ENCODE measurements at places on chromosomes 3 and 15.

DNA sequence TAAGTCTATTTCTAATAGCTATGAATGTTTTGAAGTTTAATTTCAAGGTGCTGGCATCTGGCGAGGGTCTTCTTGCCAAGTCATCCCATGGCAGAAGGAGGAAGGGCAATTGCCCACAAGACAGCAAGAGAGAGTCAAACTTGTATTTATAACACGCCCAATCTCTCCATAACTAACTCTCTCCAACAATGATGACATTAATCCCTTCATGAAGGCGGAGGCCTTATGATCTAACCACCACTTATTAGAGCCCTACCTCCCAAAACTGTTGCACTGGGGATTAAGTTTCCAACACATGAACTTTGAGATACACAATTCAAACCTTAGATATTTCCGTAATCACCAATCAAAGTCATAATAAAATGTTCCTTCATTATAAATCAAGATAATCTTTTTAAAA, 406.9 kb downstream of the CNTN6 start:
- no peak for DNase-seq

GRCh38 chr3:173096140-173096539, 44.9 kb downstream of the SPATA16 start:
- DNase-seq: no peak

GRCh38 chr3:71168121-71168721, 415.3 kb downstream of the FOXP1 start:
- no peak for DNase-seq

DNA sequence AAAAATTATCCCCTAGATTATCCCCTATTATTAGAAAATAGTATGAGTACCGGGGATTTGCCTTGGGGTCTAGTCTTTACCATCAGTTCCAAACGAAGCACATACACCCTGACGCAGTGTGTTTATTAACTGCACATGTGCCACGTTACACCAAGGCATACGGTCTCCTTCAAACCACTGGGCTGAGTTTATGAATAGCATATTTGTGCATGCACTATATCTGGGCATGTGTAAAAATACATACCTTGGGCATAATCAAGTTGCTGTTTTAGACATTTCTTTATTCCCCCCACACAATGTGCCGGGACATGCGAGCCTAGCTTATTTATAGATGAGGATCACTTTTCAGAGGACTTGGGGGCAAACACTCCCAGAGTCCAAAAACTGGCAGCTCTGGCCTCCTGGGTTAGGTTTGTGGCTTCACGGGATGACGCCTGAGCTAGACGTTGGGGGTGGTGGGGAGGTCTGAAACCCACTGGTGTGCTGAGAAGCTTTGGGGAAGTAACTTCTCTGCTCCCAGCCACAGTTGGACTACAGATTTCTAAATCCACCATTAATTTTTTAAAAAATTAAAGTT, 16.2 kb downstream of the IGDCC4 start:
- no peak for DNase-seq

- no peak for DNase-seq
Observed at GRCh38 chr15:98801234-98801561, 152.9 kb downstream of the IGF1R start.

GRCh38 chr3:158563076-158563475, 7.9 kb upstream of the MLF1 start:
- DNase-seq: no peak

DNA sequence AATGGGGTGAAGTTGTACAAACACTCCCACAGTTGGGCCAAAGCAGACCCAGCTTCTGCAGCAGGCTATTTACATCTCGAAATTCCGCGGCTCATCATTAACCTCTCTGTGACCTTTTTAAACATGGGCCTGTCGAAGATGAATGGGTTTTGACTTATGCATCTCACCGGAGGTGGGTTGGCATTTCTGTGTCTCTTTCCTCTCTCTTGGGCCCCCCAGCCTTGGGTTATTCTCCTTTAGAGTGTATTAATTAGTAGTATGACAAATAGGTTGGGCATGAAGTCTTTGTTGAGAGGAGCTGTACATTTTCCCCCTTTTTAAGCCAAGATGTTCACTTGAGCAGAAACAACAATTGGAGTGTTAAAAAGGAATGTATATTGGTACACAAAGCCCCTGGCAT, 9.8 kb downstream of the SMAD6 start:
- no peak for DNase-seq

GRCh38 chr3:15500107-15500724, 21.3 kb downstream of the COLQ start:
- no peak for DNase-seq

- DNase-seq: no peak
Observed at GRCh38 chr3:32755761-32756160, 62.0 kb upstream of the TRIM71 start.

GRCh38 chr3:96209699-96210098, 604.7 kb upstream of the EPHA6 start:
- DNase-seq: no peak

- DNase-seq: no peak
Observed at GRCh38 chr3:11076711-11077110, 77.6 kb upstream of the HRH1 start.

DNA sequence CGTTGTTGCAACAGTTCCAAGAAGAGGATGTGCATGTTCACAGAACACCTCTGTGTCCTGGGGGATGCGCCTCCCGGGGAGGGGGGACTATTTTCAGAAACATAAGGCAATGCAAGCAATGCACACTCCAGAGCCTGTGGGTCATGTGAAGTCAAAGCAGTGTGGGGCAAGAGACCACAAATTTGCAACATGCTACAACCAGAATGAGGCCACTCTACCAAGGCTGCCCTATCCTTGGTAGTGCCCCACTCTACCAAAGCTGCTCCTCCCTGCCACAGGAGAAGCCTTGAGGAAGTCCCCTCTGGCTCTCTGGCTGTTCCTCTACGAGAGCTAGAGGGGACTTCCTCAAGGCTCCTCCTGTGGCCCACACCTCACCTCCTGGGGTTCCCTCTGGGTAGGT, 8.4 kb upstream of the NR2C2 start:
- DNase-seq: no peak

GRCh38 chr3:196174652-196175051, 36.5 kb downstream of the ZDHHC19 start:
- DNase-seq: no peak

- DNase-seq: no peak
Observed at GRCh38 chr3:99332718-99333117, 305.7 kb upstream of the COL8A1 start.

DNA sequence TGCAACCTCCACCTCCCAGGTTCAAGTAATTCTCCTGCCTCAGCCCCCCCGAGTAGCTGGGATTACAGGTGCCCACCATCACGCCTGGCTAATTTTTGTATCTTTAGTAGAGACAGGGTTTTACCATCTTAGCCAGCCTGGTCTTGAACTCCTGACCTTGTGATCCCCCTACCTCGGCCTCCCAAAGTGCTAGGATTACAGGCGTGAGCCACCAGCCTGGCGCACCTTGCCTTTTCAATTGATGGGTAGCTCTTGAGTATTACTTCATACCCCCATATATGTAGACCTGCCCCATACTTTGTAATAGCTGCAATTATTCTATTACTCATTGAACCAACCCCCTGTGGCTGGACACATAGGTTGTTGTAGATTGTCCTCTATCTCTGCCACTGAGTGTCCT, 101.3 kb downstream of the LRRK1 start:
- DNase-seq: no peak

DNA sequence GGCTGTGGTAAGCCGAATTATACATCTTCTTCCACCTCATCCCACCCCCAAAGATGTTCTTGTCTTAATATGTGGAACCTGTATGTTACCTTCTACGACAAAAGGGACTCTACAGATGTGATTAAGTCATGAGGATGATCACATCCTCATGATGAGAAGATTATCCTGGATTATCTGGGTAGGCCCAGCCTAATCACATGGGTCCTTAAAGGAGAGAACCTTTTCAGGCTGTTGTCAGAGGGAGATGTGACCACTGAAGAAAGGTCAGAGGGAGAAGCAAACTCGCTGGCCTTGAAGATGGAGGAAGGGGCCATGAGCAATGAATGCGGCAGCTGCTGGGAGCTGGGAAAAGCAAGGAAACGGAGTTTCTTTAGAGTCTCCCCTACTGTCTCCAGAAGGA, 12.9 kb upstream of the SCG3 start:
- no peak for DNase-seq

DNA sequence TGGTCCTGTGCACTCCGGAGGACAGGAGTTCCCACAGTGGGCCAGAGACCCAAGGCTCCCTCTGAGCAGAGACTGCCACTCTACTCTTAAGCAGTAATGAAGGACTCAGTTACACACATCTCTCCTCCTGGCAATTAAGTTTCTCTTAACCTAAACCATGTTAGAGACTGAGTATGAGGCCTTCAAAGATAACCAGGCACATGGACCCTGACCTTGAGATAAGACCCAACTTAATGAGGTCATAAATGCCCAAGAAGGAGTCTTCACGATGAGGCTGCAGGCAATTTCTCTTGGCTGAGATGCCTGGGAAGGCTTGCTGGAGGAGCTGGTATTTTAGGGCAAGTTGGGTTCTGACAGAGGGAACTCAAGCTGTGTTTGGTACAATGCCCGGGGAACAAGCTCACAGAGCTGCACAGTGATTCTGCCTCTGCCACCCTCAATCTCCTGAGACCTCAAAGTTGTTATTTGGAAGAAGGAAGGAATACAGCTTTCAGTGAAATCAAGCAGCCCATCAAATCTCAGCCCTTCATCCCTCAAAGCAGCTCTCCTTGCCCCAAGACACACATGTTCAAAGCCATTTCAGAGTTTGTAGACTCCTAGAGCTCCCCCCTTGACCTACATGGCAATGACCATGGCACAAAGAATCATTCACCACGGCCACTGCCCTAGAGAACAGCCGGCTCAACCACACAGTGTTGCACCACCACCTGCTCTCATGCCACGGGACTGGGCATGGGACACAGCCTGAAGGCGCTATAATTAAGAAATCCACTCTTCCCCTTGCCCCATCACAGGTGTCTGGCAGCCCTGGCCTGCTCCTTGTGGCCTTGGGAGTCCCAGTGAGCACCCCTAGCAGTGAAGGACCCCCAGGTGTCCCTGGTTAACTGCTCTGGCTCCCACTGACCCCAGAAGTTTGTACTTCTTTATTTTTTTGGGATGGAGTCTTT, 7.1 kb downstream of the RMDN3 start:
- no peak for DNase-seq

DNA sequence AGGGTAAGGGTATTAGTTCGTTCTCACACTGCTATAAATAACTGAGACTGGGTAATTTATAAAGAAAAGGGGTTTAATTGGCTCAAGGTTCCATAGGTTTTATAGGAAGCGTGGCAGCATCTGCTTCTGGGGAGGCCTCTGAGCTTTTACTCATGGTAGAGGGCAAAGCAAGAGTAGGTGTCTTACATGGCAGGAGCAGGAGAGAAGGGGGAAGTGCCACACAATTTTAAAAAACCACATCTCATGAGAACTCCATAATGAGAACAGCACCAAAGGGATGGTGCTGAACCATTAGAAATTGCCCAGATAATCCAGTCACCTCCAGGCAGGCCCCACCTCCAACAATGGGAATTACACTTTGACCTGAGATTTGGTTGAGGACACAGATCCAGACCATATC, 12.2 kb downstream of the RNF111 start:
- DNase-seq: no peak
